ENCODE measurements at places on chromosomes 6 and 20. TPM values are rescaled to one million over a fixed set of nuclear protein-coding genes. Genes with fewer than 3 reads are reported as not detected.

GRCh38 chr20:62131560-62132320 is 9.5 kb downstream of the LSM14B start:
- H3K4me3 ChIP-seq, result no peak overlapping the region
- H3K27me3 ChIP-seq, result no peaks in the 10 kb centered on the region
- H3K27ac ChIP-seq, result peak overlapping the region; percentile 81
- peaks cover 100% of the 10 kb centered on the region for H3K36me3 ChIP-seq
- H3K4me1 ChIP-seq, result peaks cover 17% of the 10 kb centered on the region

DNA sequence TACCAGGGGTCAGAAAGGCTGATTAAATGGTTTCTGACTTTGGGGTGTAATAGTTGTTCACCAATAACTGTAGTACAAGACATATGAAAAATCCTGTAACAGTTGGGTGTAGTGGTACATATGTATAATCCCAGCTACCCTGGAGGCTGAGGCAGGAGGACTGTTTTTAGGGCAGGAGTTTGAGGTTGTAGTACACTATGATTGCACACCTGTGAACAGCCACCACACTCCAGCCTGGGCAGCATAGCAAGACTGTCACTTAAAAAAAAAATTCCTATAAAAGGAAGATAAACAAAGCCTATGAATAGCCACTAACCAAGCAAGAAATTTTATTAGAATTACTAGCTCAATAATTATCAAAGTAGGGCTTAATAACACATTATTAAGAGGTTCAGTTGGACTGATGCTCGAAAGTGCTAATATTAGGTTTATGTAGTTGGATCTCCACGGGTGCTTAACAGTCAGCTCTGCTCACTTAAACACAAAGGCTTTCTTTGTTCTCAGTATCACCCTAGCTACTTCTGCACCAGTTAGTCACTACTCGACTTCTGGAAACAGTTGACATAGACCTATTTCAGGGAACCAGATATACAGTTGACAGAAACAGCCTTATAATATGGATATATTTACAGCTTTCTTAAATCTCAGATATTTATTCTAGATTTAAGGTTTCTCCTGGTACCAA is 113.0 kb downstream of the MTFR2 start:
- peaks cover 26% of the 10 kb centered on the region for H3K4me1 ChIP-seq
- no peaks in the 10 kb centered on the region for H3K36me3 ChIP-seq
- no peak for DNase-seq
- H3K27me3 ChIP-seq, result no peaks in the 10 kb centered on the region

GRCh38 chr6:44477293-44477894 is 89.9 kb downstream of the CDC5L start:
- DNase-seq, result no peak
- H3K36me3 ChIP-seq, result no peaks in the 10 kb centered on the region
- H3K4me3 ChIP-seq, result no peak overlapping the region
- H3K4me1 ChIP-seq, result no peaks in the 10 kb centered on the region
- H3K27me3 ChIP-seq, result no peaks in the 10 kb centered on the region

Gene ZNF341
- 1.2 TPM for total RNA-seq

Gene IYD
- total RNA-seq, result not detected

All from heart left ventricle (tissue), 16 donors.